Stimulated activated naive B cell treated with anti-CD40 and anti-IgM and Interleukin-4, amounts not matched to agents 10 μg/mL and 1 μg/mL and 100 μg/mL, for 72 hours (primary cell): ENCODE measurements at places on chromosomes 3 and 15.

DNA sequence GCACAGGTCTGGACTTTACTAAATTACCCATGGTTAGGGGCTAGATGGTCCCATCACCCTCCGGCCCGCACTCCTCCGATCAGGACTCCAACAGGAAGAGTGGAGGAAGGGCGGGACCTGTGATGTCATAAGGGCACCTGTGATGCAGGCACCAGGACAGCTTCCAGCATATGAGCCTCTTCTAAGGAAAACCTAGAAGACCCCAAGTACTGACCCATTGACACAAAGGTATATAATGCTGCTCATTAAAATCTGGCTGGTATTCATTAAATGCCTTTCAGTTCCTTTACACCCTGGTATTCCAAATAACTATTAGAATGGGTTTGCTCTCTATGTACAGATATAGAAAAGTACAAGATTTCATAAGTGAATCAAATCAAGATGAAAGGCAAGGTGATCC lies at the start of gene IQCF5:
Gene IQCF5, minus strand, starts transcription at position 101 of the 400 bp plus-strand sequence. Its CDS starts 70 bp downstream, at position 31.
- no peak for DNase-seq

DNA sequence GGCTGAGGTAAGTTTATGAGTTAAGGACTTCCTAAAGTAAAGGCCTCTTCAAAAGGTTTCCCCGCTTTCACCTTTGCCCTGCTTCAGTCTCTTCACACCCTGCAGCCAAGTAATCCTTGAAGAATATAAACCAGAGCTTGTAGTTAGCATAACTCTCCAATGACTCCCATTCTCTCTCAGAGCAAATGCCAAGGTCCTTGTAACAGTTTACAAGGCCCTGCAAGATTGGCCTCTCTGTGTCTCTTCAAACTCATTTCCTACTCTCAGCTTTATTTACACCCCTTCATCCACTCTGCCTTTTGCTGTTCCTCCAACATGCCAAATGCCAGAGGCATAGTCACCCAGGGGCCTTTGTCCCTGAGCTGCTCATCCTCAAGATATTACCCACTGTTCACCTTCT lies 60.5 kb upstream of the MME start:
- no peak for DNase-seq

DNA sequence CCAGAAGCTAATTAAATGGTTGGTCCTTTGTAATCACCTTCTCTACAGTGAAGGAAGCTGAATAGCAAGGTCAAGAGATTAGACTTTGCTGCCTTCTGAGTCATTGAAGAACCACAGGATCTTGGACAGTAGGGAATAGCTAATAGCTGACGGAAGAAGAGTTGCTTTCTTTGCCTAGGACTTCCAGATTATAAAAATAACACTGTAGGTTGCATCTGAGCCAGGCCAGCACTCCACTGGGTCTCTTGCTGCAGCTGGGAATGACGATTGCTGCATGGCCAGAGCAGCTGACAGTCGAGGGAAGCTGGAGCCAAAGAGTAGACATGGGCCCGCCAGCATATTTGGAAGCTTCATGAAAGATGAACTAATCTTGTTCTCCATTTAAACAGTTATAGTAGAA lies 81.5 kb upstream of the KCNMB2 start:
- DNase-seq, result no peak

DNA sequence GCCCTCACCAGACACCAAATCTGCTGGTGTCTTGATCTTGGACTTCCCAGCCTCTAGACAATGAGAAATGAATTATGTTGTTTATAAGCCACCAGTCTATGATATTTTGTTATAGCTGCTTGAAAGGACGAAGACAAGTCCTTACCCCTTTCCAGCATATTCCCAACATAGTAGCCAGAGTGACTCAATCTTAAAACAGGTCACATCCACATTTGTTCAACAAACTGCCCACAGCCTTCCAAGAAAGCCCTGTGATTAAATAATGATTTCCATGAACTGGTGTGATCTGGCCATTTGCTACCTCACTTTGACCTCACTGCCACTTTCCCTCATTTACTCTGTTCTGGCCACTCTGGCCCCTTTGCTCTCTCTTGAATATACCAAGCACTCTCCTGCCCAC lies 193.7 kb upstream of the CFAP20DC start:
- no peak for DNase-seq

GRCh38 chr3:10530241-10530640 lies 24.9 kb upstream of the ATP2B2 start:
- no peak for DNase-seq

- no peak for DNase-seq
Measured at GRCh38 chr3:186950402-186951093, 20.2 kb downstream of the ST6GAL1 start.

DNA sequence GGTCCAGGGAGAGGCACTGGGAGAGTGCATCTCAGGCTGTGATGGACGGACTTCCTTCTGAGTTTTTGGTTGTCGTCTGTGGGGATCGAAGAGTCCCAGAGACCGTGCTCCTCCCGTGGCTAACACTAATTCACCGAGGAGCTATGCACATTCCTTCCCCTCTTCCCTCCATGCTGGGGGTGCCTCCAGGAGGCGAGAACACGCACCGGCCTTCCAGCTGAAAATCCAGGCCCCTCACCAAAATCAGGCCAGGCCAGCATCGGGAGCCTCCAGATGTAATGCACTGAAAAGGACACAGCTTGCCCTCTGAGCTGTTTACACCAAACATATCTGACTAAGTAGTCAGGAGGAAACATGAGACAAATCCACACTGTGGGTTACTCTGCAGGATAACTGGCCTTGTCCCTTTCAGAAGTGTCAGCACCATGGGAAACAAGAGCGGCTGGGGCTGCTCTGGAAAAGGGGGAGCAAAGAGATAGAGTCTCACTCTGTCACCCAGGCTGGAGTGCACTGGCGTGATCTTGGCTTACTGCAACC lies 5.5 kb downstream of the RNU5B-1 start:
- DNase-seq, result no peak

DNA sequence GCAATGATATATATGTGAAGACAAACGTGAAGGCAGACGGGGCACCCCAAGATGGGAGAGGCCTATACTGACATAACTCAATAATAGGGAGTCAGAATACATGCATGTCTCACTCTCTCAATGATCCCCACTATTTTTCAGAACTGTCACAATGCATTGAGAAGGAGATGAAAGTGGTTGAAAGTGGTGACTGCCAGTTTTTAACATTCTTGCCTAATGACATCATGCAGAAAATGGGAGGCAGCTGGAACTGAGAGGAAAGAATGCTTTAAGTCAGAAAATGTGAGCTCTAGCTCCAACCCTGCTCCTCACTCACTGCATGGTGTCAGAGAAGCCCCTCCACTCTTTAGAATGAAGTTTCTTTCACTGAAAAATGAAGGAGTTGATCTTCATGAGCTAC lies 55.3 kb upstream of the P2RY1 start:
- DNase-seq, result no peak

- no peak for DNase-seq
Measured at GRCh38 chr3:16945330-16945729, 60.6 kb downstream of the PLCL2 start.

GRCh38 chr3:84125201-84125721 lies 833.5 kb upstream of the CADM2 start:
- DNase-seq, result no peak

- no peak for DNase-seq
Measured at GRCh38 chr15:80819001-80819400, 39.8 kb downstream of the CEMIP start.

DNA sequence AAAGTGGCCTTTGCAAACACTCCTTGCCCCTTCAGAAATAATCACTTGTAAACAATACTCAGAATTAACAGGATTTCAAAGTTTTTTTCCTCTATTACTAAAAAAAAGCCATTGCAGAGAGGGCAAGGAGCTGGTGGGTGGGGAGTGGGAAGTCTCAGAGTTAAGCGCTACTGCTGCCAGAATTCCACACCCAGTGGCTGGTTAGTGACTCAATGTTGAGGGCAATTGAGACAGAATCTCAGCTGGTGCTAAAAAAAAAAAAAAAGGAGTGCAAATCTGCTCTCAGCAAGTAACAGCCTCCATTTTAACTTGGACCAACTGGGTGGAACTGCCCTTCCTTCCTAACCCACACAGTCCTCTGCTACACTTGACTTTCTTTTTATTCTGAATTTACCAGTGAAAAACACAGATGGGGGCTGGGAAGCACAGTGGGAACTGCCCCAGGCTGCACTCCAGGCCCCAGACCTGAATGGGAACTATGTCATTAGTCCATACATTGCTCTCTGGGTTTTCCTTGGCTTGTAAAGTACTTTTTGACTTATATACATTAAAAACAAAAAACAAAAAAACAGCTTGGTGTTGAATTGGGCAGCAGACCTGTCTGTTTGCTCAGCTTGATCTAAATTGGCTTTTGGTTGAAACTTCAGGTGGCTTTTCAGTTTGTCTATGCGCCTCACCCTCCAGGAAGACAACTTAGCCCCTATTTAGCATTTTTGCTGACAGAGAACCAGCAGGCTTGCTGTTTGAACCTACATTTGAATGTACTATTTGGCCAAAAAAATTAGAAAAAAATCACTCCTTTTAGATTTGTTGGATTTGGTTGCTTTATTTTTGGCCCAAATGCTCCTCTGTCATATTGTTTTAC lies 357.8 kb upstream of the TBL1XR1 start:
- no peak for DNase-seq

DNA sequence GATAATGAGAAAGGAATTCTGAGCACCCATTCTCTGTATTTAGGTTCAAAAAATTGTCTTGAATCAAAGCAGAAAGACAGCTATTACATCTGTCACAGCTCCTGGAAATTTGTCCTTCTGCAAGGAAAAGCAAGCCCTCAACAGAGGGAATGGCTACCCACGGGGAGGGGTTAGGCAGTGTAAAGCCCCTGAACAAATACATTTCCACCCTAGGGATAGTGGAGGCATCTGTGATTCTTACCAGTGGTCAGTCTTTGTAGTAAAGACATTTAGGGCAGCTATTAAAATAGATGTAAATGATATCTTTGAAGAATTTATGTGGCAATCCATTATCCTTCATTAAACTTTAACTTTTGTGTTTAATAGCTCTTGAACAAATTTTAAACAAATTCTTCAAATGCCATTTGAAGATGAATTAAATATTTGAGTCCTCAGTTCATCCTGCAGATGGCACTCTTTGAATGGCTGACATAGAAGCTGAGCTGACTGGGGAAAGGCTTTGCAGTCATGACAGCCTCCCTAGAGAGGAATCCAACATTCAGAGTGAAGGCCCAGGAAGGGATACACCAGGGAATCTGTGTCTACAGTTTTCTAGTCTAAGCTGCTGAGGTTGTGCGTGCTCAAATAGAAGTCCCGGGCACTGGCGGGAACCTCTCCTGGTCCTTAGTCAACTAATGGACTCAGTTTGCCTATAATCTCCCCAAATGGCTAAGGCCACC lies 359.7 kb upstream of the ROPN1 start:
- no peak for DNase-seq

- DNase-seq, result no peak
Measured at GRCh38 chr3:132145833-132146232, 111.0 kb upstream of the CPNE4 start.

DNA sequence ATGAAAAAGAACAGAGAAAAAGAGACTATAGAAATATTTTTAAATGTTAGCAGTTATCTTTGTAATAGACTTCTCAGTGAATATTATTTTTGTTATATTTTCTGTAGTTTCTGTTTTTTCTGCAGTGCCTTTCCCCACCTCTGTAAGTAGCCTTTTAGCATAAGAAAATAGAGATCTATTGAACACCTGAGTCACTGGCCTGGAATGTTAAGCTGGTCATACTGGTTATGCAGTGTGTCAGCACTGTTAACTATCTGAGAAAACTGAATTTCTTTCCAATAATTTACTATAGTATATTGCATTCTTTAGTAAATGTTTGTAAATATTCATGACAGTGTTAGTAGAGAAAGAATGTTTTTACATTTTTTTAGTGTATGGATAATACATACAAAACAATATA lies 79.8 kb downstream of the NECTIN3 start:
- DNase-seq, result no peak

DNA sequence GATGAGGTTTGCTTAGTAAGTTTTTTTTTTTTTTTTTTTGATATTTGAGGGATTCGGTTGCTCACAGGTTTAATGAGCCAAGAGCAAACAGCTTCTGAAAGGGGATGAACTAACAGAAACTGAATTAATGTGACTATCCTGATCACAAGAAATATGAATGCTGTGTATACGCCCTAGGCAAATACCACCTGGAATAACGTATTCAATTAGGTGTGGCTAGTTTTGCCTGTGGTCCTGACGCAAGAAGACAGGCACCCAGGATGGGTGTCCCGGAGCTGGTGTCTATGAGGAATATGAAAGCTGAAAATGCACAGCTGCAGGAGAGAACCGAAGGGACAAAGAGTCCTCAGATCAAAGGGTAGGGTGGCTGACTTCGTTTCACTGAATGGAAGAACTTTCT lies 14.6 kb downstream of the LSG1 start:
- no peak for DNase-seq

DNA sequence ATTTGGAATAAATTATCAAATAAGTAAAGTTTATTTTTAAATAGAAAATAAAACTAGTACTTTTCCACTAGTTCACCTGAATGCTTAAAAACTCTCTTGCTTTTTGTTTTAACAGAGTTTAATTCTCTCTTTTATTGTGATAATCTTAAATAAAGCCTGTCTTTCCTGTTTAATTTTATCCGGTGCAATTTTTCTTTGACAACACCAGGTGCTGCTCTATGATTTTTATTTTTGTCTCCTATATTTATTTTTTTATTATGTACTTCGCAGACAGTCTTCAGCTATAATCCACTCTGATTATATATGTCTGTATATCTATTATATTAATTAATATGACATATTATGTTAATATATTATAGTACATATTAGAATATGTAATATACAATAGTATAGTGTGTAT lies 1293.0 kb upstream of the EPHA6 start:
- DNase-seq, result no peak
